Left lobe of liver (tissue), 2 donors: ENCODE measurements at places on chromosomes 11 and 22. TPM values are rescaled to one million over a fixed set of nuclear protein-coding genes. Genes with fewer than 3 reads are reported as not detected.

DNA sequence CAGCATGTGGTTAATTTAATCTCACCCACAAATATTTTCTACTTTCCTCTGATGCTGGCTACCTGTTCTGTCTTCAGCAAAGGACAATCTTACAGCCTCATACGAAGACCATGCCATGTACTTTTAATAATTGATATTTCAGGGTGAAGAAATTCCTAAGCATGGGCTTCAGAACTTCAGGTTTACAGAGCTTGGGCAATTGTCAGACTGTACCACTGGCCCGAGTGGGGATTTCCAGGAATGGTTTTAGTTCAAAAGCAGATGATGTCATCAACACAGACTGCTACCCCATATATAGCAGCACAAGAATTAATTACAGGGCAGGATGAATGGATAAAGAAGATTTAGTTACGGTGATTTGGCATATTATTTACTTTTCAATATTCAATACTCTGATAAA lies 171.8 kb downstream of the ETS1 start:
- no peak for DNase-seq

- no peak for DNase-seq
Observed at GRCh38 chr11:32050264-32050663, 40.6 kb upstream of the RCN1 start.

- DNase-seq, result no peak
Observed at GRCh38 chr22:50674606-50675552, 2.3 kb downstream of the SHANK3 start.

- no peak for DNase-seq
Observed at GRCh38 chr11:43021466-43021865, 290.3 kb upstream of the API5 start.

DNA sequence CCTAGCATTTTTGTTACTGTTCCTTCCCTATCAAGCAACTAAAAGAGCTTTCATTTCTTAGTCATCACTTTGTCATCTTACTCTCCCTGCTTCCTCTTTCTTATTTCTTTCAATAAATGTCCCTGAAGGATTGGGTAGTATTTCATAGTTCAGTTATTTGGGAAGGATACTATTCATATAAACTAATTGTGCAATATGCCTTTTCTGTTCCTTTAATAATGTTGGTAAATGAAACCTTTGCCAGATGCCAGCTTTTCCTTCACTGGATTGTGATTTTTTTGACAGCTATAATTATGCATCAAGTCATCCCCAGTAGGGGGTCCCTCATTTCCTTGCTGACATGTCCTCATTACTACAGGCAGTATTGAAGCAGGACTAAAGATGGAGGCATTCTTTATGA lies 101.7 kb downstream of the ATM start:
- no peak for DNase-seq

- peak; percentile 98 for DNase-seq
Observed at GRCh38 chr22:41468381-41469217, at the start of the genes ACO2 and PHF5A. TSS of gene ACO2 (plus strand) at chr22:41469117. CDS start at chr22:41469147, 30 bp downstream. TSS of gene PHF5A (minus strand) at chr22:41468692. CDS start at chr22:41468653, 39 bp downstream.

DNA sequence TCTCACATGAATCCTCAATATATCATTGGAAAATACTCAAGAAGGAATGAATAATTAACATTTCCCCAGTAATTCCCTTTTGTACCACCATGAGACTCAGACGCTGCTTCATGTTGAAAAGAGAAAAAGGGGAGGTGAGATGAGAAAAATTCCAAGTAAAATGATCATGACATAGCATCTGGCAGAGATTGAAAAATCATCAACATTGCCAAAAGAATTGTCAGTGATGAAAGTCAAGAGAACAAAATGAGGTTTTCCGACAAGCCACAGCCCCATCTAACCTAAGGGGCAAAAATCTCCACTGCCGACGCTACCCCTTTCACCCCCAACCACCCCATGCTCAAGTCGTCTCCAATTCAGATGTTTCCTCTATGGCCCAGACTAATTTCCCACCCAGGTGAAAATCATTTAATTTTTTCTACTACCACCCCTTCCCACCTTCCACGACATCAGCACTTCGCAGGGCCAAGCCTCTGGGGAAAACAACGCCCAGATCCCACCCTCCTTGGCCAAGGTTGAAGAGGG lies 1.2 kb downstream of the RAB6A start:
- DNase-seq, result no peak

GRCh38 chr11:65381716-65382032 lies 772 bp downstream of the SLC25A45 start:
- no peak for DNase-seq

GRCh38 chr11:129637983-129638776 lies 177.5 kb upstream of the TMEM45B start:
- no peak for DNase-seq

DNA sequence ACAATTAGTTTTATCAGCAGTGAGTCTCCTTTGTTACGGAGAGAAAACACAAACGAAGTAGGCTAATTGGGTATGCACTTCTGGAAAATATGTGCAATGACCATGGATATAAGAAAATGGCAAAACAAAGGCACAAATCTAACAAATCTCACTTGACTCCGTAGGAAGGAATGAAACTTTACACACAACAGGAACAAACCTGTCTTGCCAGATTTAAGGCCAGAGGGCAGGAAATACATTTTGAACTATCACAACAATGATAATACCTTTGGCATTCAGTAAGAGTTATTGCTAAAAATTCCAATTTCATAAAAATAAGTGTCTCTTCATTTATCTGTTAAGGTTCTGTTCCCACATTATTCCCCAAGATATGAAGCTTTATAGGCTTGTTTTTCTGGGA lies 36.6 kb downstream of the SLC25A17 start:
- no peak for DNase-seq

- DNase-seq, result no peak
Observed at GRCh38 chr22:30210235-30210909, 36.2 kb downstream of the LIF start.

DNA sequence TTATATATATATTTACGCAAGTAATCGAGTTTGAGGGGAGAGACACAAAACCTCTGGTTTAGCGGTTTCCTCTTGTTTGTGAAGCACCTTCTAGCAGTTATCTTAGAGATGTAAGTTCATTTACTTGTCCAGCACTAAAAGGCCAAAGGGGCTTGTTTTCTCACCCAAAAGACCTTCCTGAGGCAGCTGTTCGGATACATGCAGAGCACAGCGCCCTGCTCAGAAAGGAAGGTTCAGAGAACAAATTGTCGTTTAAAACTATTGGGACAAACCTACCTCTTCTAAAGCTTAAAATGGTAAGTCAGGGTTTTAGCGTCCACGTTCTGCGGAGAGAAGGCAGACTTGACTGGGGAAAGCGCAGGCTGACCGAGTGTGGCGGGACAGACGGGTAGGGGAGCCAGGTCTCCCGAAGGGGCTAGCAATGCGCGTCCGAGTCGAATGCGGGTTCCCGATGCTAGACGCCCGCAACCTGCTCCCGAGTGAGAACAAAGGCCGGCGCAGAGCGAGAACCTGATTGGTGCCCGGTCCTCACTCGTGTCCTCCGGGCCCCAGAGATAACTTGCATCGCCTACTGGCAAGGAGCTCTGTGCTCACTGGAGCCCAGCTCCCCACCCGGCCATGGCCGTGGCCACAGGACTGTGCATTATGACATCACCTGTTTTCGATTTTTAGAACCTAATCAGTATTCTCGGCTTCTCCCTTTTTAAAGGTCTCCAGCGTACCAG lies 1.0 kb upstream of the SESN3 start:
- DNase-seq, result peak; percentile 77

DNA sequence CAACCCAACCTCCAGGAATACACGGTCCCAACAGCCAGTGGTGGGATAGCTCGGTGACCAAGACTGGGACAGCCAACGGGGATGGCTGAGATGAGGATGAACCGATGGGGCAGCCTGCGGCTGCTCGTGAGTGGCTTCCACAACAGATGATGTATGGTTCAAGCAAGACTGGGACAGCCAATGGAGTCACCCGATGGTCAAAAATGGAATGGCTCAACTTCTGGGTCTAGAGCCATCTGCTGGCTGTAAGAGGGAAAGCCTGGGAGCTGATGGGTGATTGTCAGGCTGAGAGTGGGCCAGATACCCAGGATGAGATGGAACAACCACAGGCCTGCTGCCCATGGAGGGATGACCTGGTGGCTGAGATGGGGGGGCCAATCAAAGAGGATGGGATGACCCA lies 35.5 kb downstream of the SYT7 start:
- no peak for DNase-seq

DNA sequence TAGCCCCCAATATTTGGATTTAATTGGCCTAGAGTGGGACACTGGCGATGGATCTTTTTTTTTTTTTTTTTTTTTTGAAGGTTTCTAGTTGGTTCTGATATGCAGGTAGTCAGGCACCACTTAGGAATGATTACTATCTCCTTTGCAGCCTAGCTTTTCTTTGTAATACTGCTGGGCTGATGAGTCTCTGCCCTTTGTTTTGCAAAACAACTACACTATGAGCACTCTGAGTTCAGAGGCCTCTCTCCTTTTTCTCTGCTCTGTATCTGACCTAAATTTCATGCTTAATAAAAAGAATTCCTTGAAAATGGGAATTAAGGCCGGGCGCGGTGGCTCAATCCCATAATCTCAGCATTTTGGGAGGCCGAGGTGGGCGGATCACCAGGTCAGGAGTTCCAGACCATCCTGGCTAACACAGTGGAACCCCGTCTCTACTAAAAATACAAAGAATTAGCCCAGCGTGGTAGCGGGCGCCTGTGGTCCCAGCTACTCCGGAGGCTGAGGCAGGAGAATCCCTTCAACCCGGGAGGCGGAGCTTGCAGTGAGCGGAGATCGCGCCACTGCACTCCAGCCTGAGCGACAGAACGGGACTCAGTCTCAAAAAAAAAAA lies 1312.3 kb downstream of the FAM181B start:
- no peak for DNase-seq

DNA sequence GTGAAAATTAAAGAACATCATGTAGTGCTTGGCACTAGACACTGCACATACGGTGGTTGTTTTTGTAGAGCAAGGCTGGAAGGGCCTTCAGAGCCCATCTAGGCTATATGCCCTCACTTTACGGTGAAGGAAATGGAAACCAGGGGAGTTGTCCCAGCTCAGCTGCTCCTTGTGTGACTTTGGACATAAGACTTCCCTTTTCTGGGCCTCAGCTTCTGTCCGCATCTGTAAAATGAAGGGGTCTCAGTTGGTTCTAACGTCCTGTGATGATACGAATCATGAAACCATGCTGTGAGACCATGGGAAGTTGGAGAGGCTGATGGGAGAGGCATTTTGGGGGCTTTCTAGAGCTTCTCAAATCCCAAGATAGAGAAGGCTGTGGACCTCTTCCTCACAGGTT lies 4.7 kb downstream of the KCNE3 start:
- no peak for DNase-seq

Gene LRRC56
- 0.93 TPM for total RNA-seq

Gene OR51G2
- total RNA-seq, result not detected

Gene GPHA2
- 0.25 TPM for total RNA-seq
